ENCODE measurements at places on chromosomes 3 and 15.

DNA sequence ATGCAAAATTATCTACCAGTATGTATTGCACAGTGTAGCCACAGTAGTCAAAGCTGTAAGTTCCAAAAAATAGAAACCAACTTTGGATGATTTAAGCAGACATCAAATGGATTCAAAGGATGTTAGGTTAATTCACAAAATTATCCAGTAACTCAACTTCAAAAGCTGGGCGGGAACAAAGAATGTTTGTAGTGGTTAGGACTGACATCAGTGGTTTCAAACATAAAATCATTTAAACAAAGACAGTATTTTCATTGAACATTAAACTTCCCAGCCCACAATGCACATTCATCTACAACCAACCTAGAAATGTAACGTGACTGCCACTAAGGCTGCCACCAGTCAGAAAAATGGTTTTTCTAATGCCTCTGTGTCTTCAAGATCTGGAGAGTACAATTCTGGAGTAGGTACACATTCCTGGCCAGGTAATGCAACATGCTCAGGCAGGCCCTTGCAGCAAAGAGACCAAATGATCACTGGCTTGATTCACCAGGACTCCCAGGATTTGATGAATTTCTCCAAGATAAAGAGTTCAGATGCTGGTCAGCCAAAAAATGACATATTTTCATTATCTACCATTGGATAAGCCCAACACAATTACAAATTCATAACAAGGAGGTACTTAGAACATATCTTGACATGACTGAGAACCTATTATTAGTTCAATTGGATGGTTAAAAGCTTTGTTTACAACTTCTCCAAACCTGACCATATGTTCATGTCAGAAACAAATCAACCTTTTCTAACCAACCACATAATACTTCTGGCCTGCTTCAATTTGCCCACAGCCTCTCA, 189.8 kb upstream of the CNTN4 start:
- DNase-seq = no peak

DNA sequence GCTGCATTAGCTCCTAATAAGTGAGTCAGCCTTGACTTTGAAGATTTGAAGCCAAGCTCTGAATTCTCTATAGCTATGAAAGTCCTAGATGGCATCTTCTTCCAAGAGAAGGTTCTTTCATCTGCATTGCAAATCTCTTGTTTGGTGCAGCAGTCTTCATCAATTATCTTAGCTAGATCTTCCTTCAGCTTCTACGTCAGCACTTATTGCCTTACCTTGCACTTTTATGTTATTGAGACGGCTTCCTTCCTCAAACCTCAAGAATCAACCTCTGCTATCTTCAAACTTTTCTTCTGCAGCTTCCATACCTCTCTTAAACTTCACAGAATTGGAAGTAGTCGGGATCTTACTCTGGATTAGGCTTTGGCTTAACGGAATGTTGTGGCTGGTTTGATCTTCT, 167.6 kb downstream of the SCAPER start:
- no peak for DNase-seq

DNA sequence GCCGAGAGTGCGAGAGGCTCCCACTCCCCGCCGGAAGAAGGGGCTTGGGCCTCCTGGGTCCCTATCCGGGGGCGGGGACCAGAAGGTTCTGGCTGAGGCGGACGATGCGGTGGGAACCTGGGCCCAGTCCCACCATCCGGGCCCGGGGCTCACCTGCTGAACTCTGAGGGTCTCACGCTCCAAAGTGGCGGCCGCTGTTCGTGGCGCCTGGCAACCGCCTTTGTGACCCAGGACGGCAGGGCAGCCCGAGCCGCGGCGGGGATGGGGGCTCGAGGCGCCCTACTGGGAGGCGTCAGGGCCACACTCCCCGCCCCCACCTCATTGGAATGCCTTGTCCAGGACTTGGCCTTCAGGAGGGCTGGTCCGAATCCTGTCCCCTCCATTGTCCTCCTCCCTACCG, at the start of gene FANCD2OS:
FANCD2OS (minus strand) TSS at position 165 of the 400 bp plus-strand sequence. CDS start 3,481 bp downstream, outside the sequence.
- no peak for DNase-seq

- no peak for DNase-seq
Observed at GRCh38 chr3:152470095-152470494, 201.4 kb downstream of the MBNL1 start.

GRCh38 chr3:122794483-122794778, 438 bp upstream of the SLC49A4 start:
- no peak for DNase-seq

GRCh38 chr3:189911001-189911400, 209.7 kb downstream of the P3H2 start:
- DNase-seq = no peak
